ENCODE measurements at places on chromosomes 16 and 17.

GRCh38 chr16:72902206-72902605 lies 145.7 kb downstream of the ZFHX3 start:
- DNase-seq = no peak

DNA sequence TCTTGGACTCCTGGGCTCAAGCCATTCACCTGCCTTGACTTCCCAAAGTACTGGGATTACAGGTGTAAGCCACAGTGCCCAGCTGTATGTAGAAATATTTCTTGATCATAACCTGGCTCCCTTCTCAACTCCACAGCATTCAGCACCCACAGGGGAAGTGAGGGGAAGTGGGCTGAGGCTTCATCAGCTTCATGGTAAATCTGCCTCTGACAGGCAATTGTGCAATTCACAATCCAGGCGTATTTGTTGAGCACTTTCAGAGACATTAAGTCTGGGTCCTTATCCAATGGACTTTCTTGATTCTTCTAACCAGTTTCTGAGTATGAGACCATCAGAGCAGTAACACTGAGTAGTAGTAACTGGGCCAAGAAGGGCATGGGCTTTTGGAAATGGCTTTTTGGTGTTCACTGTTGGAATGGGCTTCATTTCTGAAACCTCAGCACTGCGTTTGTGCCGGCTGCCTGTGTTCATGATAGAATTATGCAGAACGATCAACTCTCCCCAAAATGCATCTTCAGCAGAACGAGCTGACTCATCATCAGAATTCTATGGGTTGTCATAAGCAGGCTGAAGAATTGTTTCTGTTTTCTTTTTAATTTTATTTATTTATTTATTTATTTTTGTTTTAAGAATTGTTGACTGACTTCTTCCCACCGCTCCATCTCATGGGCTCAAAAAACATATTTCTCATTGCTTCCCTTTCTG lies 28.9 kb downstream of the FAM20A start:
- peak; percentile 77 for DNase-seq

- DNase-seq = no peak
These were observed 128.5 kb downstream of the MRTFB start for GRCh38 chr16:14199624-14200023.

GRCh38 chr16:77899416-77899815 lies 111.1 kb downstream of the VAT1L start:
- peak; percentile 9 for DNase-seq

DNA sequence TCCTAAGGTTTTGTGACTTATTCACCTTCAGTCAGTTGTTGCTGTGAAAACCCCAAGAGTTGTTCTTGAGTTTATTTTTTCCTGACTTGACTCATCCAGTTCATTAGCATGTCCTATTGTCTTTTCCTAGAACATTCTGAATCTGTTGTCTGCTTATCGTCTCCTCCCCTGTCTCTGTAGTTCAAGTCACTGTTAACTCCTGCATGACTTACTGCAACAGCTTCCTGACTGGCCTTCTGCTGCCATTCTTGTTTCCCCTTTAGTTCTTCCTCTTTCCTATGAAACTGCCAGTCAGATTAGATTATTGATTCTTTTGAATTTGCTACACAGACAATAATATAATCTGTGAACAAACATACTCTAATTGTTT lies 161.5 kb downstream of the FTO start:
- DNase-seq = peak; percentile 88

DNA sequence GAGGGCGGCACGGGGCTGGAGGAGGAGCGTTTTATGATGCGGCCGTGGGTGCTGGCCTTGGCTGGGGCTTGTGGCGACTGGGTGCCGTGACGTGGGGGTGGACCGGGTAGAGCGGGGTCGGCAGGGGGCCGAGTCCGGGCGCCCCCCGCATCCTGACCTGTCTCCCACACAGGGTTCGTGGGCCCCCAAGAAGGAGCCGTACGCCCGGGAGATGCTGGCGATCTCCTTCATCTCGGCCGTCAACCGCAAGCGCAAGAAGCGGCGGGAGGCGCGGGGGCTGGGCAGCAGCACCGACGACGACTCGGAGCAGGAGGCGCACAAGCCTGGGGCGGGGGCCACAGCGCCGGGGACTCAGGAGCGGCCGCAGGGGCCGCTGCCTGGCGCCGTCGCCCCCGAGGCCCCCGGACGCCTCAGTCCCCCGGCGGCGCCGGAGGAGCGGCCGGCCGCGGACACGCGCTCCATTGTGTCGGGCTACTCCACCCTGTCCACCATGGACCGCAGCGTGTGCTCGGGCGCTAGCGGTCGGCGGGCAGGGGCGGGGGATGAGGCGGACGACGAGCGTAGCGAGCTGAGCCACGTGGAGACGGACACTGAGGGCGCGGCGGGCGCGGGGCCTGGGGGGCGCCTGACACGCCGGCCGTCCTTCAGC lies 81.6 kb downstream of the ARHGAP23 start:
- DNase-seq = no peak
